ENCODE measurements at places on chromosomes 12 and 14. TPM values are rescaled to one million over a fixed set of nuclear protein-coding genes. Genes with fewer than 3 reads are reported as not detected.

SLC8B1 gene
- 34.4 TPM for total RNA-seq

PPP1R1A gene
- not detected for total RNA-seq

RNASE3 gene
- total RNA-seq: not detected

KCNJ8 gene
- total RNA-seq: not detected

C12orf50 gene
- total RNA-seq: not detected

SPRING1 gene
- total RNA-seq: 37.2 TPM

B4GALNT3 gene
- not detected for total RNA-seq

NINJ2 gene
- total RNA-seq: 6.6 TPM

IL22 gene
- total RNA-seq: not detected

SLC25A21 gene
- not detected for total RNA-seq

SSTR1 gene
- not detected for total RNA-seq

NXPH4 gene
- 0.82 TPM for total RNA-seq

LYZ gene
- 83.1 TPM for total RNA-seq

KERA gene
- total RNA-seq: not detected

CPNE6 gene
- not detected for total RNA-seq

GNB3 gene
- not detected for total RNA-seq

SLC5A8 gene
- not detected for total RNA-seq

TEX22 gene
- 1.9 TPM for total RNA-seq

CD4 gene
- total RNA-seq: 10.1 TPM

ATP2B1 gene
- total RNA-seq: 87.8 TPM

IFNG-AS1 gene
- 1.6 TPM for total RNA-seq

ZC2HC1C gene
- 0.55 TPM for total RNA-seq

TDRD9 gene
- total RNA-seq: 1.4 TPM

Data from natural killer cell (primary cell).